Left colon (tissue), 2 donors: ENCODE measurements at places on chromosomes 16 and 17.
A peak's percentile ranks its signal among the peaks of the same experiment; 100 is the strongest.

- DNase-seq: no peak
Measured at GRCh38 chr16:86344881-86345280, 165.4 kb upstream of the FOXF1 start.

DNA sequence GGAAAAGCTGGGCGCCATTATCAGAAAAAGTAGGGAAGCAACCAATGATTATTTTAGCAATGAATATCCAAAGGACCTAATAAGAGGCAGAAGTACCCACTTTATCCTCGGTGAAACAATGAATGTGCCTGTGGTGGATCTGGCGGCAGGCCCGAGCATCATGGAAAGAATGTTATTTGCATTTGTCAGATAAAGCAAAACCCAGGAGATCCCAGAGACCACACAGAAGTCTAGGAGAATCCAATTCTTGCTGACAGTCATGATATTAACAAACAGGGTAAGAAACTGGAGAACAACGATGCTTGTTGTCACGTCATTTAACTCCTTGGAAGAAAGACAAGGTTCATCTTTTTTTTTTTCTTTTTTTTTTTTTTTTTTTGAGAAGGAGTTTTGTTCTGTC lies 12.0 kb upstream of the TNRC6A start:
- no peak for DNase-seq

DNA sequence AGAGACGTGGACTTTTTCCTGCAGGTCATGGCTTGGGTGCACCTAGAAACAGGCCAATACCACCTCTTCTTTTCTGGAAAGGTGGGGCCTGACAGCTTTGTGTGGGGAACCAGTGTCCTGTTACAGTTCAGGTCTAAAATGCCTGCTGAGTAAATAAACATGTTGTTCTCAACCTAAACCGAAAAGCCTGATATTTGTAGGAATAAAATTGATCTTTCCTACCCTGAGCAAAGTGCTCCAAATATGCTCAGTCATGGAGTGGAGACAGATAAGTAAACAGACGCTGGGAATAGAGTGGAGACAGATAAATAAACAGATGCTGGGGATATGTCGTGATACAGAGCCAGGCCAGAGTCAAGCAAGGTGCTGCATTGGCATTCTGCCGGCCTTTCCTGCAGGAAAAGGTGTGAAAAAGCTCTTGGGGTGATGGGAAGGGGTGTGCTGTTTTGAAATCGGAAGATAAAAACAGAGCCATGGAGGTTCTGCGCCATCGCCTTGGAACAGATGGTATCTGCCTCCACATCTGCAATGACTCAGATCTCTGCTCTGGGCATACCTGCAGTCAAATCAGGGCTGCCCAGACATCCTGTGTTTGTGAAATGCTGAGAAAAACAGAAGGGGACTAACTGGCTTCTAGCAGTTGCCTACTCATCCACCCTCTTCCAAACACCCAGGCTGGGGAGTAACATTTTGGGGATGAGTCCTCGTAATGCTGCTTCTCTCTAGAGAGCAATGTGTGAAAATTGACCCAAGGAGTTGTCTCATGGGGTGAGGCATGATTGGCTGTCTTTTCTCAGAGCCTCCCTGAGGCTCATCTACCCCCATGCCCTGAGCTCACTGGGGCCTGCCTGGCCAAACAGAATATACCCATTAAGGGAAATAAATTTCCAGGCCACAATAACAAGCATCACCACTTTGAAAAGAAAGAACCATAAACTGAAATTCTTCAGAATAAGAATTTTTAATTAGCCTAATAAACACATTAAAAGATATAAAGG lies 16.8 kb upstream of the TRPV2 start:
- DNase-seq: no peak

- DNase-seq: no peak
Measured at GRCh38 chr16:17628983-17629382, 158.2 kb upstream of the XYLT1 start.

DNA sequence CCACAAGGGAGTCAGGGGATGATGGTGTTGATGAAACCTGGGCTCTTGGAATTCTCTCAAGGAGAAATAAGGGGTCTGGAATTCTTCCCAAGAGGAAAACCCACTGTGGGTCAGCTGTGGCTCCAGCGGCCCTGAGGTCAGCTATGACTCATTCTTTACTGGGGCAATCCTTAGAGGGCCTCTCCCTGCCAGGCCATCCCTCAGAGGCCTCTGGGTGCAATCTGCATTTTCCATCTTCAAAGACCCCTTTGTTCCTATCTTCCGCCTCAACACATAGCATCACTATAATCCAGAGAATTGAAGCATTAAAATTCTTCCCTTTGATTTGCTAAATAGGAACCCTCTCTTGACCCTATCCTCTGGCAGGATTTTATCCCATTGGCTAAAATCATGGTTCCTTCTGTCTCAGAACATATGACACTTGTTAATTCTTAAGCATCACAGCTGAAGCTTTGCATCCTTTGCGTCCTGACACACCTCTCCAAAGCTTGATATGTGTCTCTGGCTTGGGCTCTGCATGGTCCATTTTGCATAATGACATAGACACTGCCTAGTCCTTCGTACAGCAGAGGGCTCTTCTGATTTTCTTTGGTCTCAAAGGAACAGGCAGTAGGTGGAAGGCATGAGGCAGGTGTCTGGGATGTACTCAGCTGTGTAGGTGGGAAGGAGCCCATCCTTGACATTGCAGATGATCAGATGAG lies 4.4 kb upstream of the KRT37 start:
- no peak for DNase-seq

DNA sequence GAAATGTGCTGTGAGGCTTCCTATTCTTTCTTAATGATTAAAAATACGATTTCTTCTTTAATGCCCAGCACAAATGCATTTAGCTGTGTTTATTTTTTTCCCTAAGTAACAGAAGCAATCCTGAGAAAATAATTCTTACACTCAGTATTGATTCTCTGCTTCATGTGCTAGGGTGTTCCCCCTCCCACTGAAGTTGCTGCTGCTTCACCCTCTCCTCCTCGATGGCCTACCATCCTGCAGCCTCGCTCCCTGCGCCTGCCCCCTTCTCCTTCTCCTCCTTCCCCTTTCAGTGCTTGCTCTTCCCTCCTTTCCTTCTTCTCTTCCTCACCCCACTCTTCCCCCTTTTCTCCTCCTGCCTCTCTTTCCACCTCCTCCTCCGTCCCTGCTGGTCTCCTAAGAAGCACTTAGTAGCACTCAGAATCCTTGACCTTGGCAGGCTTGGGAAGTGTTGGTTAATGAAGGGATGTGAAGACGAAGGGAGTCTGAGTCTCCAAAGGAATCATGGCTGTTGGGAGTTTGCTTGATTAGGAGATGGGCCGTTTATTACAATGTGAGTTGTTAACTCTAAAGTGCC lies 119.7 kb downstream of the RPTOR start:
- DNase-seq: no peak

DNA sequence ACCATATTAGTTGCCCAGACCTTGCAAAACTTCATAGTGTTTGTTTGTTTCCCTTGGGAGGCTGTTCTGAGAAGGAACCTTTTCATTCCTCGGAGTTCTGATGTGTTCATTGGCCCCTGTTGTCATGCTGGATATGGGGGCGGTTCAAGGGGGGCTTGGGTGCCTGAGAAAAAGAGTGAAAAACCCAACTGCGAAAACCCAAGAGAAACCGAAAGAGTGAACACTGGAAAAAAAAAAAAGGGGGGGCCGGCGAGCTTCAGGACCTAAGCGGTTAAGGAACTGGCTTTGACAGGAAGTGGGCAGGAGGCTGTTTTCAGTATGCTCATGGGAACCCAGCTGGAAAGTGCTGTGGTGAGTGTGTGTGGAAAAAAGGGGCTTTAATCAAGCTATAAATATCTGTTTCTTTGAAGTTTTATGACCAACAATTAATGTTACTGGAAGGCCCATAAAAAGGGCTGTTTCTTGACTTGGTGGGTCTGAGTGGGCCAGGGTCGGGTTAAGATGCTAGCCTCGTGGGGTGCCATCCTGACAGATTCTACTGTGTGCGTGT lies 510.7 kb downstream of the MAF start:
- DNase-seq: peak; percentile 34

DNA sequence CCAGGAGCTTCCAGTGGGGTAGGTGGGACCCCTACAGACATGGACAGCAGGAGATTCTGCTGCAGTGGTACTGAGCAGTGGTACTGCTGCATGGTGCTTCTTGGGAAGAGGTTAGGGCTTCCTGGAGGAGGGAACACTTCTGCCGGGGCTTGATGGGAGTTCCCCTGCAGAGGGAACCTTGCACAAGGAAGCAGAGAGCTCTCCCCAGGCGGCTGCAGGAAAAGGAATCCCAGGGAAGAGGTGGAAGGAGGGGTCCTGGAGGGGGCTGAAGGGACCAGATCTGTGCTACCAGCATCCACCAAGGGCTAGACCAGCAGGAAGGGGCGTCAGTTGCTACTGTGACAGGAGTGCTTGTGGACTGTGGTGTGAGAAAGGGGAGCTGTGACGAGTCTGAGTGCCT lies 10.6 kb downstream of the RIPOR1 start:
- DNase-seq: no peak

DNA sequence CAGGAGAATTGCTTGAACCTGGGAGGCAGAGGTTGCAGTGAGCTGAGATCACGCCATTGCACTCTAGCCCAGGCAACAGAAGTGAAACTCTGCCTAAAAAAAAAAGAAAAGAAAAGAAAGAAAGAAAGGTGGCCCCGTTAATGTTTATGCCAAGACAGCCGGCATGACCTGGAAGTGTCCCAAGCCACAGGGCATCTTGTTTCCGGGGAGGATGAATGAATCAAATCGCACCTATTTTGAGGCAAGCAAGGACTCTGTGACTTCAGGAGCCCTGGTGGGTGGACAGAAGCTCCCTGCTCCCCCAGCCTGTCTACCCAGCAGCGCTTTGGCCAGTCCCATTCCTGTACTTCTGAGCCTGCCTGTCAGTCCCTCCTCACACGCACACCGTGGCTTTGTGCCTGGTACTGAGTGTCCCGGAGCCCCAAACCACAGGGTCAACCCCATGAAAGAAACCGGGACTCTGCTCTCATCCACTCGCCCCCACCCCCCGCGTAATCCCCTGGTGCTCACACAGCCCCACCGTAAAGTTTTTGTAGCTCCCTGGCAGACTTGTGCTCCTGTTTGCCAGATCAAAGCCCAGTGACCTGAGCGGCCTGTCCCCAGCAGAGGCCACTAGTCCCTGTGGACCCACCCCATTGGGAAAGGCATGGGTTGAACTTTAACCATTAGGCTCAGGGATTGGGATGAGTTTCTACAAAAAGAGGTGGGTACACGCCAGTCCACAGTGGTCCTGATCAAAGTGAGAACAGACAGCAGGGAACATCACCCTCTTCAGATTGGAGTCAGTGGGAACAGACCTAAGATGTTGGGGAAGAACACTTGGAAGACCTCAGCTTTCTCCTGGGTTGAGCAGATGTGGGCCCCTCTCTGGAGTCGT lies 19.3 kb downstream of the CD2BP2 start:
- peak; percentile 35 for DNase-seq

DNA sequence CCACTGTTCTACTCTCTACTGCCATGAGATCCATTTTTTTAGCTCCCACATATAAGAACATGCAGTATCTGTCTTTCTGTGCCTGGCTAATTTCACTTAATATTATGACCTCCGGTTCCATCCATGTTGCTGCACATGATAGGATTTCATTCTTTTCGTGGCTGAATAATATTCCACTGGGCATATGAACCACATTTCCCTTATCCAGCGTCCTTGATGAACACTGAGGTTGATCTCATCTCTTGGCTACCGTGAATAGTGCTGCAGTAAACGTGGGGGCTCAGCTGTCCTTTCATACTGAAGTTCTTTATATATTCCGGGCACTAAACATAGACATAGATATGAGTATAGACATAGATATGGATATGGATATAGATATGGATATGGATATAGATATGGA lies 109.3 kb upstream of the TNRC6C start:
- DNase-seq: no peak

DNA sequence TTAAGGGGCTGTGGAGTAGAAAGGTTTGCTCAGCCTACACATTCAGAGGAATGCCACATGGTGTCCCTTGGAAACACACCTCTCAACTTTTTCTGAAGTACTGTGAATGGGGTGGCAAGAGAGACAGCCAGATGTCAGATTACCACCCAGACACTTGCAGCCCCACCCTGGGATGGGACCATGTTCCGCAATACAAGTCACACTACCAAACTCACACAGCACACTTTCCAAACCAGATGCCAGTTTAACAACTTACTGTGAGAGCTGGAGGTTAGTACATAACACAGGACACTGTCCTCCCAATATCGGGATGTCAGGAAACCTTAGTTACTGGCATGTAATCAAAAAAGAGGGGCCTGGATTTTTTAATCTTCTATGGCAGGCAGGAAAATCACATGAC lies 7.9 kb downstream of the USP7 start:
- no peak for DNase-seq

DNA sequence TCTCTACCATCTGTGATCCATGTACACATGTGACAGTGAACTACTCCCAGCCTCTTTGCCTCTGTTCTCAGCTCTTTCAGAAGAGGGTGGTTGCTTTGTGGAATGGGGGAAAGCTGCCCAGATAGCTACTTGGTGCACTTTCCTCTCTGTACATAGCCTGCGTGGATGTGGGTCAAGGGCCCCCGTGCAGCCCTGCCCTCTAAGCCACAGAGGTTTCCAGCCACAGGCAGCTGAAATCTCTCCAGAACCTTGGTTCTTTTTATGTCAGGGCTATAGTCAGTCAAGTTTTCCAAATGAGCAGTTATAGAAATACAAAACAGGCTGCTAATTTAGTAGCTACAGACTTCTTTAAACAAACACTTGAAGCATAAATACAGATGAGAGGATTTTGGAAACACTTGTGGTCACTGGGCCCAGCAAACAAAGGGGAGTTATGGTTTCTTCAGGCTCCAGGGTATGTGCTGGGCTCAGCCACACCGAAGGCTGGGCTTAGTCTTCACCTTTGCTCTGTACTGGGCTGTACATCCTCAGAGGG lies 199.7 kb upstream of the ASIC2 start:
- DNase-seq: no peak

- no peak for DNase-seq
Measured at GRCh38 chr17:31686495-31686894, 172.5 kb downstream of the COPRS start.

GRCh38 chr16:30525844-30526136 lies 576 bp downstream of the ZNF768 start:
- no peak for DNase-seq

- DNase-seq: no peak
Measured at GRCh38 chr16:65546353-65546791, 424.5 kb upstream of the CDH11 start.

DNA sequence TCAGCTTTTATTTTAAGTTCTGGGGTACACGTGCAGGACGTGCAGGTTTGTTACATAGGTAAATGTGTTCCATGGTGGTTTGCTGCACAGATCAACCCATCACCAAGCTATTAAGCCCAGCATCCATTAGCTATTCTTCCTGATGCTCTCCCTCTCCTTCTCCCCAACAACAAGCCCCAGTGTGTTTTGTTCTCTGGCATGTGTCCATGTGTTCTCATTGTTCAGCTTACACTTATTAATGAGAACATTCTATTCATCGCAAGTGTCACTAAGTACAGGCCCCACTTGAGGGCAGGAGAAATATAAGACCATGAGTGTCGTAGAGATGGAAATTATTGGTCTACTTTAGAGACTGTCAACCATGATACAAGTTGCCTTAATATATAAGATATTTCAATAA lies 615.1 kb downstream of the CDH8 start:
- DNase-seq: no peak

DNA sequence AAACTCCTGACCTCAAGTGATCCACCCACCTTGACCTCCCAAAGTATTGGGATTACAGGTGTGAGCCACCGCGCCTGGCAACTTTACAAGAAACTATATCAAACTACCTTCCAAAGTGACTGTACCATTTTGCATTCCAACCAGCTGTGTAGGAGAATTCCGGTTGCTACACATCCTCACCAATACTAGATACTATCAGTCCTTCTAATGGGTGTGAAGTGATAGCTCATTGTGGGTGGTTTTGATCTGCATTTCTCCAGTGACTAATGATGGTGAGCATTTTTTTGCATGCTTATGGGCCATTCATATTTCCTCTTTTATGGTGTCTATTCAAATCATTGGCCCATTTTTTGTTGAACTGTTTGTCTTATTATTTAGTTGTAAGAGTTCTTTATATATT lies 37.7 kb downstream of the SCNN1B start:
- no peak for DNase-seq
